ENCODE measurements at places on chromosomes 2 and 18.

DNA sequence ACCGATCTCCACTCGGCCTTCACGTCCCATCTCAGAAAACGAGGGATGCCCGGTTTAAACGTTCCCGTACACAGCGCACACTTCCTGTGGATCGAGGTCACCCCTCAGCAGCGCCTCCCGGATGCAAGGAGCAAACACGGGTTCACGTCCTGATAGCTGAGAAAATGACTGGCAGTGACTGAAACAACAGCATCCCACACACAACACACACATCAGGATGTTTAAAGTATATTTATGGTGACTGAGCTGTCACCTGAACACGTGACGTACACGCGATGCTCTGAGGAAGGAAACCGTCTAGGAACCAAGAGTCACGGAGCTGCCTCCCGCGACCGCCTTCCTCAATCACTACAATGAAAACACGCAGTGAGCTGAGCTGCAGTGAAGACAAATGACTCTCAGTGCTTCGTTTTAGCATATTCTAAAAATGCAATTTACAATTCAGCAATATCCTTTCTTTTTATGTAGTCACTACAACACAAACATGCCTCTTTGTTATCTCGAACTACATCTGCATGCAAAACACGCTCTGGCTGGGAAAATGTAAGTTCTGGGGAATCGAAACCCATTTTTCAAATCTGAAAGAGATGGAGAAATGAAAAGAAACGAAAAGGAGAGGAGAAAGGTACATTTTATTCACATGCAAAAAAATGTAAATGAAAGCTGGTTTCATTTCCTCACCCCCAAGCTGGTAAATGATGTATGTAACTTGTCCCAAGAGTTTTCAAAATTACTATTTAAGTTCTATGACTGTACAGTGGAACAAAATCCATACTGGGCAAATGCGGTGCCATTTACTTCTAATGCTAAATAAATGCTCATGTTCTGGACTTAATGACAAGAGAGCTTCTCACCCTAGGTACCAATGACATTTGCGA is 19.8 kb downstream of the HDAC4 start:
- DNase-seq, result peak; percentile 31

GRCh38 chr2:37671009-37671815 is at the start of gene CDC42EP3:
Gene CDC42EP3 (minus strand): TSS chr2:37671642. CDS start chr2:37646587, 25,055 bp downstream.
- no peak for DNase-seq

DNA sequence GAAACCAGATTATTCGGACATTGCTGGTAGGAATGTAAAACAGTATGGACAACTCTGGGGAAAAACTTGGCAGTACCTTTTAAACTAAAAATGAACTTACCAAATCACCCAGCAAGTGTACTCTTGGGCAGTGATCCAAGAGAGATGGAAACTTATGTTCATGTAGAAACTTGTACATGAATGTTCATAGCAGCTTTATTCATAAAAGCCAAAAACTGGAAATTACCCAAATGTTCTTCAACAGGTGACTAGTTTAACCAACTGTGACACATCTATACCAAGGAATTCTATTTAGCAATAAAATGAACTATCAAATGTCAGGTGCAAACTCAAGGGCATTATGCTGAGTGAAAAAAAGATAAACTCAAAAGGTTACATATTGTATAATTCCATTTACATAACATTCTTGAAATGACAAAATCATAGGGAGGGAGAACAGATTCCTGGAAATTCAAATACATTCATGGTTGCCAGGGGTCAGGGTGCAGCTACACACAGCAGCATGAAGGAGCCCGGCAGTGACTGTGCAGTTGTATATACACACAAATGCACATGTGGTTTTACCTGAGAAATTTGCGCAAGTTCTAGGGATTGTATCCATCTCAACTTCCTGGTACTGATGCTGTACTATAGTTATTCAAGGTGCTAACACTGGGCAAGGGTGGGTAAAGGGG is 3.5 kb upstream of the RNU4ATAC start:
- DNase-seq, result no peak

DNA sequence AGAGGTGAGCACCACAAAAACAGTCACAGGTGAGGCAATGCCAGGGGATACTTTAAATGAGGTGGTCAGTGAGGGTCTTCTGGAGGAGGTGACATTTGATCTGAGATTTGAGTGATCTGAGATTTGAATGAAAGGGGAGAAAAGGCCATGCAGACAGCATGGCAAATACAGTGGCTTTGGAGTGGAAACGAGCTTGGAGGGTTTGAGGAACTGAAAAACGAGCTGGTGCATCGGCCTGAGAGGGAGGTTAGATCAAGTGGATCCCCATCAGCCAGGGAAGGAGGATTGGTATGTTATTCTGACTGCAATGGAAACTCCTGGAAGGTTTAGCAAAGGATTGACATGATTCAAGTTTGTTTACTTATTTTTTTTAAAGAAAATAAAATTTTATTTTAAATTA is 245.1 kb downstream of the KCNS3 start:
- DNase-seq, result peak; percentile 25

DNA sequence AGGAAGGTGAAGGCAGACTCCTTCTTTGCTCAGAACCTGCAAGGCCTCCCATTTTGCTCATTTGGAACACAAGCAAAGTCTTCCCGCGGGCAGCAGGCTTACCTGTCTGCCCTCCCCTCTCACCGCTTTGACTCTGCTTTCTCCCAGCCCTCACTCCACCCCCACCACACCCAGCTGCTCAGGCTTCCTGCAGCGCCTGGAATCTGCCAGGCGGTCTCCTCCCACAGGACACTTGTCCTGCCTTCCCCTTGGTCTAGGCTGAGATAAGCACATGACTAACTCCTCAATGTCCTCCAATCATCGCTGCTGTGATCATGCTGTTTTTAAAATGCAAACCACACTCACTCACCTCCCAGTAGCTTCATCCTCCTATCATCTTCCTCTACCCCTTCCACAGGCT is 430.0 kb downstream of the ZNF516 start:
- DNase-seq, result no peak

- DNase-seq, result no peak
Observed at GRCh38 chr2:29834624-29835023, 86.8 kb downstream of the ALK start.

- DNase-seq, result peak; percentile 76
Observed at GRCh38 chr2:222690564-222691200, 19.2 kb downstream of the MOGAT1 start.

GRCh38 chr2:114294741-114295140 is 147.7 kb upstream of the DPP10 start:
- DNase-seq, result no peak

- DNase-seq, result no peak
Observed at GRCh38 chr2:24878341-24878740, 41.7 kb downstream of the ADCY3 start.

DNA sequence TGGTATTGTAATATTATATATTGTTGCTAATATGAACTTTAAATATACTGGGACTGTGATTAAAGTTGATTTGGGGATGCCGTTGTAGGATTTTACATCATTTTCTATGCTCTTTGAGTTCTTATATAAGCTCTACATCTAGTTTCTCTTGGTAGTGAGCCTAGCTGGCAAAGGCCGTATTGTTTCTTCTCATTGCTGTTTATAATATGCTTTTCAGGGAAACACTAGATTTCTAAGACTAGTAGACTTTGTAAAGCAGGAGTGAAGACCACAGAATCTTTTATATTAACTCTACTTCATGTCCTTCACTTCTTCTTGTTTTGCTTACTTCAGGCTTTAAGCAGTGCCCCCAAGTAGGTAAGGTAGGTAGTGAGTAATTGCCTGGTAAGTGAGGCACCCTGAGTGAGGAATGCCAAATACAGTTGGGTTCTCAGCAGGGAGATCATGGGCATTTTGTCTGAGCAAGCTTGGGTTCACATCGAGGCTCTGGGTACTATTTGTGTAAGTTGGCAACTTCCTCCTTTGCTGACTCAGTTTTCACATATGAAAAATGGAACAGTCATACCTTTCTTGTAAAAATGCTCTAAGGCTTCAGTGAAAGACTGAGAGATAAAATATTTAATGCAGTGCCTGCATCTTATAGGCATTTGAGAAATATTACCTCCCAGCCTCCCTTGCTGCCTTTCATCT is 96.4 kb downstream of the RNF144A start:
- peak; percentile 21 for DNase-seq

GRCh38 chr18:76495006-76495370 is at the start of gene ZNF516:
Gene ZNF516 (minus strand): TSS chr18:76495242. CDS start chr18:76443054, 52,188 bp downstream.
- DNase-seq, result no peak

DNA sequence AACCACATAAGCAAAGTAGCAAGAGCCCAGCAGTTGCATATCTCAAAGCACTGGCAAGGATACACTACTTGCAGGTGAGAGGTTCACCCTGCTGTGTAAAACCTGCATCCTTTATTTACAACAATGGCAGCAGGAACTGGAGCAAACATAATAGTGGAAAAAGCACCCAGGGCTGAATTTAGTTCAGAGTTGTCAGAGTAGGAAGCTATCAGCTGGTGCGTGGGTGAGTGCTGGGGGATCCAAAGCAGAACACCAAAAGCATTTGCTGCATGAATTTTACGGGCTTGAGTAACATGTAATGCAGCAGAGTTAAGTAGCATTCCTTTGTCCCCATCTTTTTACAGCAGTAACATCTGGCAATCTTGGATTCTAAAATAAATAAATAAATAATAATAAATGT is 73.5 kb upstream of the SRD5A2 start:
- DNase-seq, result no peak

- peak; percentile 26 for DNase-seq
Observed at GRCh38 chr18:62434798-62435197, 88.0 kb upstream of the ZCCHC2 start.

- no peak for DNase-seq
Observed at GRCh38 chr2:20668451-20668850, 1.5 kb downstream of the GDF7 start.

DNA sequence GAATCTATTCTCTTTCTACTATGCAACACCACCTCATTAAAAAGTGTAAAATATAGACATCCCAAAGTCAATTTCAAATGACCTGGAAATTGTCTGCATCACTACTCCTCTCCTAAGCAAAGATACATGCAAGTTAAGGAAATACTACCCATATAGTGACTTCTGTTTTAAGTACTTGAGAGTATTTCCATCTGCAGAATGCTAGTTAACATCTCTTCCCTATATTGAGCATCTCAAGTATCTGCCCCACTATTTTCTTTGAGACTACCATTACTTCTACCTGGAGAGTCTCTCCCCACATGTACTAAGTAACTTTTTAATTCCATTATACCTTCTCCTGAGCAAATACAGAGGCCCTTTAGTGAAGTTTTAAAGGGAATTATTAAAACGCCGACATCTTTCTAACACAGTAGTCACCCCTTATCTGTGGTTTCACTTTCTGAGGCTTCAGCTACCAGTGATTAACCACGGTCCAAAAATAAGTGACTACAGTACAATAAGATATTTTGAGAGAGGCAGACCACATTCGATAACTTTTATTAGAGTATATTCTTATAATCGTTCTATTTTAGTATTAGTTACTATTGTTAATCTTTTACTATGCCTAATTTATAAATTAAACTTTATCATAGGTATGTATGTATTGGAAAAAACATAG is 21.8 kb downstream of the CWC22 start:
- no peak for DNase-seq

DNA sequence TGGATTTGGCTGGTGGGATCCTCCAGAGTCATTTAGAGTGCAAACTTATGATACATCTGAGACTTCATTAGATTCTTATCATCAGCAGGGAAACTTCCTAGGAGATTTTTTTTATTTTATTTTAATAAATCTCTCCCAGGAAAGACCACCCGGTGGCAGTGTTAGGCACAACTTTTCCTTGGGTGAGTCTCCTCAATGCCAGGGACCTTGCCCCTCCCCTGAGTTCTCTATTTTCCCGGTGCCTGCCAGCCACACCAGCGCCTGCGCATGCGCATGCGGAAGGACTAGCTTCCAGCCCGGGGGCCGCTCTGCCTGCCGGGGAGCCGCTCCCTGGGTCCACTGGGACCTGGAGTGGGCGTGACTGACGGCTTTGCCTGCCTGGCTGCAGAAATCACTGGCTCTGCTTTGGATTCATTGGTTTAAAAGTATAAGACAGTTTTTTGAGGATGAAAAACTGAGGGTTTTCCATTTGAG is 86.6 kb downstream of the TMEM182 start:
- peak; percentile 89 for DNase-seq

DNA sequence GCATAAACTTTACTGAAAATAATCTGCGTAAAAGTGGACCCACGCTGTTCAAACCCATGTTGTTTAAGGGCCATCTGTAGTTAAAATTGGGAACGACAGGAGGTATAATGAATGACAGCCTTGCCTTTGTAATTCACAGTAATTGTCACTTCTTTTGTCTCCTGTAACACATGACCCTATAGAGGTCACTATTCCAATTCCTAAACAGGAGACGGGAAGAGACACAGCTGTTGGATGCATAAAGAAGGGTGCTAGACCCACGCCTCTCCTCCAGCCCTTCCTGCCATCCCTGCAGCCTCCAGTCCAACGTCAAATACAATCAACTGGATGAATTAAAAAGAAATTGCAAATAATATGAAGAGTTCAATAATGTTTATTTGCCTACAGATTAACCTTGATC is 63.1 kb upstream of the NFATC1 start:
- DNase-seq, result no peak

GRCh38 chr2:20352230-20352578 is 1.6 kb upstream of the PUM2 start:
- no peak for DNase-seq

DNA sequence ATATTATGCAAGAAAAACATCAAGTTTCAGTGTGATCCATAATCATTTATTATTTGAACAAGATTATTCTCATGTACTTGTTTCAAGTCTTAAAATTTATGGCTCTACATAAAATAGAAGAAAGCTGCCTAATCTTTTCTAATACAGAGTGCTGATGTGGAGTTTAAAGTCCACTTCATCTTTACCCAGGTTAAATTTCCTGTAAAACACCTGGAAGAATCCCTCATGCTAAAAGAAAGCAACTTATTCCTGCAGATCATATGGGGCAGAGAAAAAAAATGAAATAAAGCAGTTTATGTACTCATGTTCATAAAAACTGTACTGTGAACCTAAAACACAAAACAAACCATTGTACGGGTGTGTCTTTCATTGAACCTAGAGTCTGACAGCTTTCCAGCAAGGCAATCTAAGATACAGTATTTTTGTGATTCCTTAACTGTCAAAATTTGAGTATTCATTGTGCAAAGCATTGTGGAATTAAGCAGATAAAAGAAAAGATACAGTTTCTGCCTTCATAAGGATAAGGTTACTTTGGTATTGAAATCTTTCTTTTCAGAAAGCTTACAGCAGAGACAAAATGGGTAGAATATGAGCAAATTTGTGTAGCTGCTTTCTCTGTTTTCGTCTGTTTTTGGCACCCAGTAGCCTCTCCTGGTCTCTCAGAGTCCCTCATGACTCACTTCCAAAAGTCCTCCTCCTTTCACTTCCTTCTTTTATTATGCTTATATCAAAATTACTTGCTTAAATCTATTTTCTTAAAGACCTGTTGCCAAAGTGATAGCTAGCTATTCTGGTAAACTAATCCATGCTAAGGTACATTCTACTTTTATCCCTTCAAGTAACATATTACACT is 26.9 kb upstream of the GLS start:
- DNase-seq, result peak; percentile 72

DNA sequence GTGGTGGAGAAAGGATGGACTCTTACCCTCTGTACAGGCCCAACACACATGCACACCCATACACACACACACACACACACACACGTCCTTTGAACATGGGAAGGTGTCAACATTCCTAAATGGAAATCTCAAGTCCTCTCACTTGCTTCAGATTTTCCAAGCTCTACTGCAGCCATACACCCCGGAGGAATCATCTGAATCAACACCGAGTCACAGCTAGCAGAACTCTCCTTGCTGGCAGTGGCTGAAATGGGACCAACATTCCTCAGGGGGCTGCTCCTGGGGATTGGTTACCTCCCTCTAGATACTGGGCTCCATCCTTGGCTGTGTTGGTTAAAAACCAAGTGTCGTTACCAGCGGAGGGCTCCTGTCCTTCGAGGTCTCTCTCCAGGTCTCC is 112.7 kb downstream of the BCL11A start:
- no peak for DNase-seq

GRCh38 chr2:171921970-171922229 is 361 bp upstream of the HAT1 start:
- DNase-seq, result no peak

Measured in MV-4-11 (cell line).